ENCODE measurements at places on chromosomes 16 and 17.

DNA sequence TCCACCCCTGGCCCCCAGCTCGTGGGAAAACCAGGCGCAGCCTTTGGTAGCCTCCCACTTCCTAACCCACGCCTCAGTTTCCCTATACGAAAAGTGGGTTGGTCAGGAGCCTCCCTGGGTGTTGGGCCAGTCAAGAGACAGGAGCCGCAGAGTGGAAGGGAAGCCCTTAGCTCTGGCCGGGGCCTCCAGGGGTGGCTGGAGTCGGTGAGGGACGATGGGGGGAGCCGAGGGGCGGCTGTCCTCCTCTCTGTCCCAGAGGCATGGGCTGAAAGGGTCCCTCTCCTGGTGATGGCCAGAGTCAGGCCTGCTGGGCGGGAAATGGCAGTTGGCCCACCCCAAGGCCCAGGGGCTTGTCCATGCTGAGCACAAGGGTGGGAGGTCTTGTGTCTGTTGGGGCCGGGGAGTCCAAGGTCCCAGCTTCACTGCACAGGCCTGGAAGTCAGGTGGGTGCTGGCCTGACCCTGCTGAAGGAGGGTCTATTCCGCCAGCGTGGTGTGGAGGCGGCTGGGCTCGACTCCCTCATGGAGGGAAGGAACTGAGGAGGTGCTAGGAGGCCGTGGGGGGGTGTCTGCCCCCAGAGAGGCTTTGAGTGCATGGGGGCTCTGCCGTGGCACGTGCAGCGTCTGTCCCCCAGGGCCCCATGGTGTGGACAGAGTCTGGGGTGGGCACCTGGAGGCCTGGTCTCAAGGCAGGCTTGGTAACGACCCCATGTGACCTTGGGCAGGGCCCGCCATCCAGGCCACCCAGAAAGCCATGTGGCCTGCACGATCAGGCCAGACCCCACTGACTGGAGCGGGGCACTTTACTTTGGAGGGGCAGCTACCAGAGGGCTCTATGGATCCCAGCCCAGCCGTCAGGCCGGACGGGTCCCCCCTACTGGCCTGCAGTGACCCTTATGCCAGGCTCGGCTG is 1.1 kb downstream of the SLC16A3 start:
- no peak for DNase-seq

- DNase-seq, result no peak
Measured at GRCh38 chr16:58346831-58347371, 45.4 kb upstream of the GINS3 start.

DNA sequence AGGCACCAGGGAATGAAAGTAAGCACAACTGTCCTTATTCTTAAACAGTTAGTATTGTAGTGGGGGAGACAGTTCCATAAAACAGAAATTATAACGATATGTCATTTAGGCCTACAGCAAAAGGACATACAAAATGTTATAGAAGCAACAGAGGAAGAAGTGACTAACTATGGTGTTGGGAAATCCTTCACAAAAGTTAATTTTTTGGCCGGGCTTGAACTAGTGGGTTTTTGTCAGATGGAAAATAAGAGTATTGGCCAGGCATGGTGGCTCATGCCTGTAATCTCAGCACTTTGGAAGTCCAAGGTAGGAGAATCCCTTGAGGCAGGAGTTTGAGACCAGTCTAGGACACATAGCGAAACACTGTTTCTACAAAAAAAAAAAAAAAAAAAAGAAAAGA is 127.8 kb downstream of the SSH2 start:
- no peak for DNase-seq

DNA sequence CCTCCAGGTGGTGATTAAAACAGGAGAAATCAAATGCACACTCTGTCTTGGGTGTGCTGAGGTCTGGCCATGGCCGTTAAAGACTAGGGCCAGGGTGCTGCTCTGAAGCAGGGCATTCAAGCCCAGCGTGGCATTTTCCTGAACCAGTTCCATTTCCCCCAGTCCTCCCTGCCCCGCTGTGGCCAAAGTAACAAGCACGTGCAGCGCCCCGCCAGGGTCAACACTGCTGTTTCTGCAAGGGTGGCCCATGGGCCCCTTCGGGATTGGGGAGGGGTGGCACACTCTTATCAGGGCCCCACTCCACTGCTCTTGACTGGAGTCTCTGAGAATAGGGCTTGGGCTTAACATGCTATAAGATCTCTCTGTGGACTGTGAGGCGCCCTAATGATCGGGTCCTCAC is 72.9 kb downstream of the IL21R start:
- no peak for DNase-seq

DNA sequence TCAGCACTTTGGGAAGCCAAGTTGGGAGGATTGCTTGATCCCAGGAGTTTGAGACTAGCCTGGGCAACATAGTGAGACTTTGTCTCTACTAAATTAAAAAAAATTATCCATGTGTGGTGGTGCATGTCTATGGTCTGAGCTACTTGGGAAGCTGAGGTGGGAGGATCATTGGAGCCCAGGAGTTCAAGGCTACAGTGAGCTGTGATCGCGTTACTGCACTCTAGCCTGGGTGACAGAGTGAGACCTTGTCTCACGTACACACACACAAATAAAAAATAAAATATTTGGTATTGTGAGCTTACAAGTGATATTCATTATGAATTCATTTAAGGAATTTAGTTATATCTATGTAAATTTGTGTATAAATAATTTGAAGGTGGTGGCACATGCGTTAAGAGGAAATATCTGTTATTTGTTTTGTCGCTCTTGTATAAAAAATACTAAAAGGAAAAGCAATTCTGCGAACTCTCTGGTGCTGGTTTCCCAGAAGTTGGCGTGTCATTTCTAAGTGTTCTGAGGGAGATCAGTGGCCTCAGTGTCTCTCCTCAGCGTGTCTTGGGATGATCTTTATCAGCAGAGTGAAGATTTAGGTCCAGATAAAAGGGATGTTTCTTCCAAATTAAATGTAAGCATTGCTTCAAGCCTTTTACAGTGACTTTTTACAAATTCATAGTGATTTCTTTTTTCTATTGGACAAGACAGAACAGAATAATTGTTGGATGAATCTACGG is 187.6 kb downstream of the FTO start:
- no peak for DNase-seq
